ENCODE measurements at places on chromosomes 7 and 10.

DNA sequence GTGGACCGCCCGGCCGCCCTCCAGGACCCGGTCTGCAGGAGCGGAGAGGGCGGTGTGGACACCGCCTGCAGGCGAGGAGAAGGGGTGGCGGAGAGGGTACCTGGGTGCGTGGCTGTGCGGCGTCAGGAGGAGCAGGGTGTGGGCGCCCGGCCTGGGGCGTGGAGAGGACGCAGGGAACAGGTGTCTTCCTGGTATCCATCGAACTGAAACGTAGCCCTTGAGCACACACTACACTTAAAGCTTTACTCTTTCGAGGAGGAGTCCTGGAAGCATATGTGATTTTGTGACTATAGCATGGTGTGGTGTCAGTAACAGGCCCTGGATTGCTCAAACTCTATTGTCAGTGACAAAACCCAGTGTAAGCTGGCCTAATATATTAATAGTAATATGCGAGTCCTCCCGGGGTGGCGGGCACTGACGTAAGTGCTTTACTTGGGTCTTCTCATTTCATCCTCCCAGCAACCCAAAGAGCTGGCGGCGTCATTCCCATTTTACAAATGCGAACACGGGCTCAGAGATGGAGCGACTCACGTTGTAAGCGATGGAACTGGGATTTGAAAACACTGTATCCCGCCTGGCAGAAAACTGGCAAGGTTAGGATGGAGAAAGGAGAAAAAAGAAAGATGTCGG is 508 bp upstream of the TECPR1 start:
- peak; percentile 3 for DNase-seq

GRCh38 chr10:15088428-15089261 is at the start of gene ACBD7:
TSS of gene ACBD7 (minus strand) at chr10:15088776. CDS start at chr10:15088728, 48 bp downstream.
- DNase-seq: peak; percentile 84

DNA sequence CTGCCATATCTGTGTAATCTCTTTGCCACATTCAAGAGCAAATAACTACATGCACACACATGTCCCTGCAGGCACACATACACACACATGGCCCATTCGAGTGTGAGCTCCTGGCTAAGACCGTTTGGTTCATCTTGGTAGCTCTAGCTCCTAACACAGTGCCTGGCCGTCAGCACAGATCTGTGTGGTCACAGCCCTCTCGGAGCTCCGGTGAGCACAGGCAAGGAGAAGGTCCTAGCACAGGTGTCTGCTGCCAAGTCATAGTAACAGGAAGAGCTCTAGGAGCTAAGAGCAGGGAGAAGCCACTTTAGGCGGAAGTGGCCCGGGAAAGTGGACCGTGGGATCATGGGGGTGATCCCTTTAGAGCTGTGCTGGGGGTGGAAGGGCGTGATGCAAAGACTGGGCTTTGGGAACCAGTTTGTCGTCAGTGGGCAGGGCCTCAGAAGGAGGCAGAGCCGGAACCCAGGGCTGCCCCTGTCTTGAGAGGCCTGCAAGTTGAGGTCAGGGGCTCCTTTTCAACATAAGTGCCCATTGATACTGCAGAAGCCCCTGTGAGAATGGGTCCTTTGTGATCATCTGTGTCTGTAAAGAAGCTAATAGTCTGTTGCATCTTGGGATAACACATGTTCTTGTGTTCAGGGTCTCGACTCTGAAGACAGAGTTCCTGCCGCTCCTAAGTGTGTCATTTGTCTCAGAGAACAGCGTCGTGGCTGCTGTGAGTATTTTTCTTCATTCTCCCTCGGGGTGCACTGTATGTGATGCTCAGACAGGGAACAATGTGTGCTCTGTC is 16.6 kb upstream of the ARPC1B start:
- no peak for DNase-seq

- DNase-seq: no peak
These were observed 59.9 kb downstream of the PWWP2B start for GRCh38 chr10:132456881-132457280.
